ENCODE measurements at places on chromosomes 7 and 10.
A peak's percentile ranks its signal among the peaks of the same experiment; 100 is the strongest.

GRCh38 chr10:32141018-32141807 is 85.0 kb upstream of the KIF5B start:
- no peak for DNase-seq

DNA sequence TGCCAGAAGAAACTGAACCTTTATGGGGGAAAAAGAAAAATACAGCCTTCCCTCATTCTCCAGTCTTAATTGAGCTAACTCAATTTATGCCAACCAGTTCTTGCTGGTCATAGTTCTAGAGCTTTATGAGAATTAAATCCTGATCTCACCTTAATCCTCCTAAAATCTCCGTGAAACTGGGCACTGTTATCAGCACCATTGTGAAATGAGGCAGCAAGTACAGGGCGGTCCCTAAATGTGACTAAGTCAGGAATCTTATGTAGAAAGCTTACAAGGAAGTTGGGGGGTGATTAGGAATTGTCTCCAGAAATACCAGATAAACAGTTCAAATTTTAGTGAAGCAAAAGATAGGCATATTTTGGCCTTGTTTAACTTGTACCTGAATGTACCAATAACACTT is 10.7 kb upstream of the INSYN2A start:
- DNase-seq, result no peak

DNA sequence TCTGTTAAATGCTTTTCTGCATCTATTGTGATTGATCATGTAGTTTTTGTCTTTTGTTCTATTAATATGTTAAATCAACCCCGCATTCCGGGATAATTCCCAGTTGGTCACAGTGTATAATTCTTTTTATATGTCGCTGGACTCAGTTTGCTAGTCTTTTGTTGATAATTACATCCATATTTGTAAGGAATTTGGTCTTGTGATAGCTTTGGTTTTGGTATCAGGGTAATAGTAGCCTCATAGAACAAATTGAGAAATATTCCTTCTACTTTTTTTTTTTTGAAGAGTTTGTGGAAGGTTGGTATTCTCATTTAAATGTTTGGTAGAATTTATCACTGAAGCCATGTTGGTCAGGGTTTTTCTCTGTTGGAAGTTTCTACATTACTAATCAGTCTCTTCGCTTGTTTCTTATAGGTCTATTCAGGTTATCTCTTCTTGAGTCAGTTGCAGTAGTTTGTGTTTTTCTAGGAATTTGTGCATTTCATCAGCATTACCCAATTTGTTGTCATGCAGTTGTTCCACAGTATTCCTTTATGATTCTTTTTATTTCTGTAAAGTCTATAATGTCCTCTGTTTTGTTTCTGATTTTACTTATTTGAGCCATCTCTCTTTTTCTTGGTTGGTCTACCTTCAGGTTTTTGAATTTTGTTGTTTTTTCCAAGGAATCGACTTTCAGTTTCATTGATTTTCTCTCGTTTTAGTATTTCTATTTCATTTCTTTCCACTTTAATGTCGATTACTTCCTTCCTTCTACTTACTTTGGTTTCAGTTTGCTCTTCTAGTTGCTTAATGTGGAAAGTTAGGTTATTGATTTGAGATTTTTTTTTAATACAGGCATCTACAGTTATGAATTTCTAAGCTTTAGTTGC is 64.6 kb upstream of the GJD4 start:
- no peak for DNase-seq

GRCh38 chr7:51700593-51701215 is 384.1 kb upstream of the COBL start:
- no peak for DNase-seq

- no peak for DNase-seq
Measured at GRCh38 chr7:45643630-45644029, 69.5 kb downstream of the ADCY1 start.

DNA sequence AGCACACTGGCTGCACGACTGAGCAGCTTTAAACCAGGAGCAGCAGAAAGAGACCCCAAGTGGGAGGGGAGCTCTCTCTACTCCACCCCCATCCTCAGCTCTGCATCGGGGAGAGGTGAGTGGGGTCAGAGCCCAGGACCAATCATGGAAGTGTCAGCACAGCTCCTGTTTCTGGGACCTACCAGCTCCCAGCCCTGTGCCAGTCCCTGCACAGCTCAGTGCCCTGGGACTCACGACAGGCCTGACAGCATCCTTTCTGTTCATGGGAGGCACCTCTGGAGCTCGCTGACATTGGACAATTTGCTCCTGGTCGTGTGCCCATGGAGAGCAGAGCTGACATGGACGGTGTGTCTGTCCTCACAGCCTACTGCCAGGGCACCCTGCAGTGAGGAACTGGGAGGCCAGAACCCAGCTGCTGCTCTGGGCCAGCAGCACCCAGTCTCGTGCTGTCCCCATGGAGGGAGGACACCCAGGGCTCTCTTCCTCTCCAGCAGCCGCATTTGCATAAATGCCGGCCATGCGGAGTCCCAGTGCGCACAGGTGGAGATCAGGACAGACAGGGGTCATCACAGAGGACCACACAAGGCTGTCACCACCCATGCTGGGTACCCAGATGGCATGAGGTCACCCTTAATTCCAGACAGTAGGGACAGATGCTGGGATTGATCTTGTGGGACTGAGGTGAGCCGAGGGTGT is 45.9 kb upstream of the MSMB start:
- no peak for DNase-seq

- DNase-seq, result no peak
Measured at GRCh38 chr7:117210908-117211307, 112.0 kb downstream of the WNT2 start.

DNA sequence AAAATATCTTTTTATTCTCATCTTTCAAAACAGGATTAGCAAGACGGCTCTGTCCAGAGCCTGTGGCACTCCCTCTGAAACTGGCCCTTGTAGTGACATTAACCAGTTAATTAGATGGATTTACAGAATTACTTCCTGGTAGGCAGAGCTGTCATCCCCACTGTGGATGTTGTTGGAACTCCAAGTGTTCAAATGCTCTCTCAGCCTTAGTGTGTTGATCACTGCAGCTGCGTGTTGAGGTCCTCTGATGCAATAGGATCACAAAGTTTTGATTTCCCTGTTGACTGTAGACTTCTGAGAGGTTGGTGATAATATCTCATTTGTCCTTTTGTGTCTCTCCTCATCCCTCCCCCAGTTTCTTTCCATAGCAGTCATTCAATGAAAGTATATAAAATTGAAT is 117.3 kb upstream of the CDK6 start:
- DNase-seq, result no peak

DNA sequence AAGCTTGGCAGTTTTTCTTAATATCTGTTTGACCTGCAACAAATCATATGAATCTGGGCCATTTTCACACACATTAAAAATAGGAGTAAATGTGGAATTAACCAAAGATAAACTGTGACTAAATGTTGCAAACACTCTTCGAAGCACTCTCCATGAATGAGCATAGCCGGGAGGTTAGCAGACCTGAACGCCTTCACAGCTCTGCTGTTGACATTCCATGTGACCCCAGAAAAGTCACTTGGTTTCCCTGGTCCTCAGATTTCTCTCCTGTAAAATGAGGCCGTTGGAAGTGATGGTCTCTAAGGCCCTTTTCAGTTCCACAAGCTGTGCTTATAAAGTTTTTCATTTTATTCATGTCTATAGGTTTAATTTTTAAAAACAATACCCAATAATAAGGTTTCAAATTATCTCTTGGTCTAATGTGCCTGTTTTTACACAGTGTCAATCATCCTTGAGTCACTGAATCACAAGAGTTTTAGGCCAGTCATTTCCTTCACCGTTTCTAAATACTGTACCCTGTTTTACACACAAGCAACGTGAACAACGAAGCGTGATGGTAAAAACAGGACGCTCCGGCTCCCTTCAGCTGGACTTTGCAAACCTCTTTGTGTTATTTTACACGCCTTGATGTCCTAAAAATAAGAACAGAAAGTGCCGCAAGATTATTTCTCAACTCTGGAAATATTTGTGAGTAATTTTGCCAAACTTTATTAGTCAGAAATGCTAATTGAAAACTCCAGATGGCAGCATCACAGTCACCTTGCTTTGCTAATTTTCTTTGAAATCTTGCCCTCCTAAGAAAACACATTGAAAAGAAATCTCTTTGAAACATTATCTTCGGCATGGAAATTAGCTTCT is 38.6 kb upstream of the MET start:
- no peak for DNase-seq

DNA sequence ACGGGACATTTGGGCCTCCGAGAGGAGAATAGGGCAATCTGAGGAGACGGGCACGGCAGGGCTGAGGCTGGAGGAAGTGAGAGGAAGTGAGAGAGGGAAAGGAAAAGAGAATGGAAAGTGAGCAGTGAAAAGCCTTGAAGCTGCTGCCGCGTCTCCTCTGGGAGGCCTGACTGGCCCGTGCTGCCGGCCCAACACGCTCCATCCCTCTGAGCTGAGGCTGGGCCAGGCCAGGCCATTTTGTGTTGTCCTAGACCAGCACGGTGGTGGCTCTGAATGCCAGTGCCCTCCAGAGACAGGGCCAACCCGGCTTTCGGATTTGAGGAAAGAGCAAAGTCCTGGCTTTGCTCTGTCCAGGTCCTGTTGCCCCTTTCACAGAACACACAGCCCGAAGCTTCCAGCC is 361.1 kb upstream of the SHH start:
- DNase-seq, result no peak

GRCh38 chr10:104032144-104032775 is 53.4 kb downstream of the COL17A1 start:
- DNase-seq, result no peak

GRCh38 chr7:45225311-45225947 is 67.8 kb downstream of the RAMP3 start:
- no peak for DNase-seq

DNA sequence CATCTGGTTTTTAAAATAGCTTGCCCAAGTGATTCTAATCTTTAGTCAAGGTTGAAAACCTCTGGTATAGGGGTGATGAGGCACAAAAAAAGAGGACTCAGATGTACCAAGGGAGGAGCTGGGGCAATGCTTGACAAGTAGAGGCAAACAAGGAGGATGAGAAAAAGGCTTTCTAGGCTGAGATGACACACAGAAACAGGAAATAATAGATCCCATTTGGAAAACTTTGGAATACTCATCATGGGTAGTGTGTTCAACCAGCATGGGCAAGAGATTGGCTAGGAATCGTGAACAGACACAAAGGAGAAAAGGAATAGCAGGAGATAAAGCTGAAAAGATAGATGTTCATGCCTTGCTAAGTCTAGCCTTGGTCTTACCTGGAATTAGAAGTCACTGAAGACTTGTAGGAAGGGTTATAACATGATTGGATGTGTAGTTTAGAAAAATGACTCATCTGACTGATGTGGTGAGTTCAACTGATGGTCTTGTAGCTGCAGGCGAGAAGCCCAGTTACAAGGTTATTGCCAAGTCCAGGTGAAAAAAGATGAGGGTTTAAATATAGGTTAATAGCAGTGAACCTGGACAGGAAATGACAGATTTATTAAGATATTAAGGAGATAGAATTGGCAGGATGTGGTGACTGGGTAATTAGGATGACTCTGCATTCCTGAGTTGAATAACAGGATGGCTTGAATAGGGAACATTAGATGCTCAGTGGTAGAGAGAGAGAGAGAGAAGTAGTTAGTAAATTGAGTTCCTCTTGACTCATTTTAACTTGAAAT is 214.0 kb upstream of the LRGUK start:
- DNase-seq, result peak; percentile 65

- DNase-seq, result no peak
Measured at GRCh38 chr7:7978860-7979259, 10.3 kb downstream of the GLCCI1 start.

GRCh38 chr10:76213876-76214275 is 782.5 kb downstream of the LRMDA start:
- no peak for DNase-seq

DNA sequence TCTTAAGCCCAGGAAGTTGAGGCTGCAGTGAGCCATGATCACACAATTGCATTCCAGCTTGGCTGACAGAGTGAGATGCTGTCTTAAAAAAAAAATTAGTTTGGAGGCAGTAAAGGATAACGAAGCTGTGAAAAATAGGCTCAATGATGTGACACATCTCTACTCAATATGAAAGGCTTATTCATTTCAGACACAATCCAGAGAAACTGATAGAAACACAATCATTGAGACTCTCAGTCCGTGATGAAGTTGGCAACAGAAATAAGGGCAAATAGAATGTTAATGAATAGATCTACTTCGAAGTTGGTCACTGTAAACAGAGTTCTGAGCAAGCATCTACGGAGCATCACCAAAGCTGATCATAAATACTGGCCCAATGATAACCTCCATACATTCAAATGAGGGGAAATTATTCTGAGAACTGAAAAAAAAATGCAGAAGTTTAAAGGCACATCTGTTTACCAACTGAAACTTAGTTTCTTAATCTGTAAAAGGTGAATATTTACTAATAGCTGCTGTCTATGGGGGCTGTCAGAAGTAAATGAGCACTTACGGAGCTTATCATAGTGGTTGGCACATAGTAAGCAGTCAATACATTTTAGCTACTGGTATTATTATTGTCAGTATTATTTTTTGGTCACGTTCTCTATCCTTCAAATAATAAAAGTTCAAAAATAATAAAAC is 70.4 kb downstream of the AKR1B1 start:
- DNase-seq, result no peak

DNA sequence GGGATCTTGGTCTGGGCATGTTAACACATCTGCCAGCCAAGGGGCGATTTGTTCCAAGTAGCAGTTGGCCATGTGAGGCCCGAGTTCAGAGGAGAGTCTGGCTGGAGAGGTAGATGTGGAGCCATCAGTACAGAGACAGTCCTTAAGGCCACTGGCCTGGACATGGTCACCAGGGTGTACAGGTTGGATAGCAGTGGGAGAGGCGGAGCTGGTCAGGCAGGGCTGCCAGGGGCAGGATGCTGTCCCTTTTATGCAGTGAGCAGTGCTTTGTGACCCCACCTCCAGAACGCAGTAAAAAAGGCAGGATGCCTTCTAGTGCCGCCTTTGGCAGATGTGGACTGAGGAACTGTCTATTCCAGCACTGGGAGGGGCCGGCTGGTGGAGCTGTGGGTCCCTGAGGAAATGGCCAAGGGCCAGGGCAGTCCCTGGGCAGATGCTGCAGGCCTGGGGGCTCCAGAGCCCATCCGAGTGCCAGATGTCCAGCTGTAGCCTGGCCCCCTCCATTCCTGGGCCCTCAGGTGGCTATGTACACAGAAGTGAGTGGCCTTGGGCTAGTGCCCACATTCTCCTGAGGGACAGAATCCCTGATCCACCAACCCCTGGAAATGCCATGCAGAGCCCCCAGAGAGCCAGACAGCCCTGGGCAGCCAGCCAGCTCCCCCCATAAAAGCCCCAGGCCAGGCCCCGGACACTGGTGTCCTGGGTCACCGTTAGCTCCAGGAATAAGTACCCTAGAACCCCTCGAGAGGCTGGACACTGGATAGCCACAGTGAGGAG is 17.2 kb upstream of the MYL7 start:
- DNase-seq, result no peak

DNA sequence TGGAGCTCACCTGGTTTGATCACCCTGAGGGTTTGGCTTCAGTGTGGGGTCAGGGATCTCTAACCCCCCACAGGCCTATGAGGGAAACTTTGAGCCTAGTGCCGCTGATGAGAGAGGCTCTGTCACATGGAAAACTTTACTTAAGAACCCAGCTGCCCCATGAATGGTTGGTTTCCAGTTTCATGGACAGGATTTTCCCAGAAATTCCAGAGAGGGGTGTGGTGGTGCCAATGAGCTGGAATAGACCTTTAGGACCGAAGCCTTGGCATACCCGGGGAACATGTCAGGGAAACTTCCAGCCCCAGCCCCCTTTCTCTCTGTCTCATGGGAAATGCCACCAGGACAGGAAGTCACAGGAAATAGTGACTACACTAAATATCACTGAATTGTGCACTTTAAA is 36.9 kb downstream of the AKR1B1 start:
- DNase-seq, result peak; percentile 54
